ELF-1 (cell line): ENCODE measurements at places on chromosomes 3 and 15.
A peak's percentile ranks its signal among the peaks of the same experiment; 100 is the strongest.

DNA sequence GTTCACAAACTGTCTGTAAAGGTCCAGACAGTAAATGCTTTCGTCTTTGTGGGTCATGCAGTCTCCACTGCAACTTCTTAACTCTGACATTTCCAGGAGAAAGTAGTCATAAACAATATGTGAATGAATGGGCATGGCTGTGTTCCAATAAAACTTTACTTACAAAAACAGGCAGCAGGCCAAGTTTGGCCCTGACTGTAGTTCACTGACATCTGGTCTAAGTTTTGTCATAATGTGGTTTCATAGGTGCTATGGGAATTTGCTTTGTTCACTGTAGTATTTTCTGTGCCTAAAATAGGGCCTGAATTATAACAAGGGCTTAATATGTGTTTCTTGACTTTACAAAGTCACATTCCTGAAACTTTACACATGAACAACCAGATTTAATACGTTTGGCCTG lies 186.0 kb upstream of the KBTBD8 start:
- no peak for DNase-seq

- DNase-seq, result no peak
These were observed 133.3 kb upstream of the SLC24A5 start for GRCh38 chr15:47987461-47987860.

GRCh38 chr3:58613236-58614132 lies 36.3 kb upstream of the FAM107A start:
- DNase-seq, result no peak

DNA sequence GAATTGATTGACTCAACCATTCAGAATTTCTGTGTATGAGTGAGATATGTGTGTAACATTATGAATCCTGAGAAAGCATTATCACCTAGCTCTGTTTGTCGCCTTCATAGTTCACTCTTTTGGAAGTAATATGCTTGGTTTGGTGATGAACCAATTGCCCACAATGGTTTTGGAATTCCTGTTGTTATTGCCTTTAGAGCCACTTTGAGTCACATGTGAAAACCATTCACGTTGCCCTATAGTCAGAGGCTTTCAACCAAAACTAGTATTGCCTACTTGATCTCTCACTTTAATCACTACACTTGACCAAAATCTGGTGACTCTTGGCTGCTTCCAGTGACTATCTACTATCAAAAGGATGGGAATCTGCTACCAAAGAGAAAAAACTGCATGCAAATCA lies 78.2 kb upstream of the FLNB start:
- no peak for DNase-seq

- no peak for DNase-seq
These were observed 46.6 kb downstream of the XXYLT1 start for GRCh38 chr3:195224156-195224979.

- peak; percentile 46 for DNase-seq
These were observed 10.3 kb upstream of the KIF7 start for GRCh38 chr15:89665449-89666181.

GRCh38 chr3:17116007-17116600 lies 231.3 kb downstream of the PLCL2 start:
- peak; percentile 24 for DNase-seq

DNA sequence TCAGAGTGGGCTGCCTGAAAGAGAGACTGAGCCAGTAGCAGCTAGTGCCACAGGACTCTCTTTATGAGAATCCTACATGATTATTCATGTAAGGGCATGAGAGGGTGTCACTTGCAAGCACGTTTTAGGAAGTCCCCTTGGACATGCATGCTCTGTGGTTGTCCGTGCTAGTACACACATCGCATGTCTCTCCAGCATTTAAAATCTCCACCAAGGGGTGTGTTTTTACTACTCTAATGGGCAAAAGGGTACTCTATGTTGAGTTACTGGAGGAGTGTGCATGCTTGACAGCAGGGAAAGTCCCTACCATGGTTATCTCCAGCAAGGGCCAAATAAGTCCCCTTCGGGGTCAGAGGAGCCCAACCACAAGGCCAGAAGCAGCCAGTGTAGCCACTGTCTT lies 70.7 kb downstream of the DCLK3 start:
- DNase-seq, result no peak

GRCh38 chr3:40083066-40083465 lies 226.4 kb upstream of the EIF1B start:
- DNase-seq, result no peak

GRCh38 chr3:186432944-186433732 lies 71.1 kb upstream of the DGKG start:
- DNase-seq, result no peak

DNA sequence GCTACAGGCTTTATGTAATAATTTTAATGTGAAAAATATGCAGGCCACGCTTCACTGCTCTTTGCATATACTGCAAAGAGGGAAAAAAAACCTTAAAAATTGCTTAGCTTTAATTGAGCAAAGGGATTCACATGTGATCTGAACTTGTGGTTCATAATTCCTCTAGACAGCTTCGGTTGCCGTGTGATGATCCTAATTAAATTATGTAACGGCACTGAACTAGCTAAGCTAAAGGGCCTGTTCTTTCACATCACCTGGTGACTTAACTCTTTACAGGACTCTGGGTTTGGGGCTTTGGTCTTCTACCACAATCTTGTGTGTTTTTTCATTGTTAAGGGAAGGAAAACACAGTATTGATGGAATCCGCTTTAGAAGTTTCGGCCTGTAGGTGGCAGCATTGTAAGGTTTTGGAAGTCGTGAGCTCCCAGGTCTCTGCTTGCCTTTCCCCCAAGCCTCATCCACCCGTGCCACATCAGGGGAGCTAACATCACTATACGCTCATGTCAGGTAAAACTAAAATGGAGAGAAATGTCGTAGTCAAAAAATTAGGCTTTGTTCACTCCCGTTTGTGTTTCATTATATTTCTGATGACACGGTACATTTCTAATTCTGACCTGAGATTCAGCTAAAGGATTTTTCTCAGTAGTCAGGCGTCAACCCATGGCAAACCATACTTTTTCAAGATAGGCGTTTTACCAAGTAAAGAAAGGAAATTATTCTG lies 205.6 kb upstream of the DPH6 start:
- DNase-seq, result peak; percentile 75

GRCh38 chr15:49045751-49046219 lies 461 bp downstream of the SECISBP2L start:
- no peak for DNase-seq

GRCh38 chr3:51004235-51004634 lies 329.5 kb downstream of the DOCK3 start:
- DNase-seq, result no peak

- DNase-seq, result no peak
These were observed 55.3 kb downstream of the LINGO1 start for GRCh38 chr15:77577366-77577950.

DNA sequence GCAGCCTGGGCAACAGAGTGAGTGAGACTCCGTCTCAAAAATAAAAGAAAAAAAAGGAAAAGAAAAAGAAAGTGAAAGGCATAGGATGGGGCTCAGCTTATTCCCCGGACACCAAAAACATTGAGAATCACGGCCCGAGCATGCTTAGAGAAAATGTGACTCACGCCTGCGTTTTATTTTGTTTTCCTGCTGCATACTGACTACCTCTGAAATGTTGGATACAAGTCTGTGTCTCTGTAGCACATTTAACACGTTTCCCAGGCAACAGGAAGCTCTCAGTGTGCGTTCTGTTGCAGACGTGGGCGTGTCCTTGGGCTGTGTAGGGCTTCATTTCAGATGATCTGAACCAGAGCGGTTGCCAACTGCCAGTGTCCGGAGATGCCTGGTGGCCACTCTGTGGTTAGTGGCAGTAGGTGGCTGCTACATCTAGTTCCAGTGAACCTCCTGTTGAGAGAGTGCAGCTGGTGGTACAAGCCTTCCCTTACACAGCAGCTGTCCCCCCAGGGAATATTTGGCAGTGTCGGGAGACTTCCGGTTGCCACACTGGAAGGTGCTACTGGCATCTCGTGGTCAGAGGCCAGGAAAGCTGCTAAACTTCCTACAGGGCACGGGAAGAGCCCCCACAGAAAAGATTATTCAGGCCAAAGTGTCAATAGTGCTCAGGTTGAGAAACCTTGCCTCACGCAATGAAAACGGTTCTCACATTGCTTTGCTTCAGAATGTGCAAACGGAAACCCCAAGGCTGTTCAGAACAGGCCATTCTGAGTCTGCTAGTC lies 3.0 kb downstream of the SLC51A start:
- peak; percentile 68 for DNase-seq

- DNase-seq, result peak; percentile 58
These were observed 50.3 kb upstream of the CHRNB4 start for GRCh38 chr15:78691167-78691850.

DNA sequence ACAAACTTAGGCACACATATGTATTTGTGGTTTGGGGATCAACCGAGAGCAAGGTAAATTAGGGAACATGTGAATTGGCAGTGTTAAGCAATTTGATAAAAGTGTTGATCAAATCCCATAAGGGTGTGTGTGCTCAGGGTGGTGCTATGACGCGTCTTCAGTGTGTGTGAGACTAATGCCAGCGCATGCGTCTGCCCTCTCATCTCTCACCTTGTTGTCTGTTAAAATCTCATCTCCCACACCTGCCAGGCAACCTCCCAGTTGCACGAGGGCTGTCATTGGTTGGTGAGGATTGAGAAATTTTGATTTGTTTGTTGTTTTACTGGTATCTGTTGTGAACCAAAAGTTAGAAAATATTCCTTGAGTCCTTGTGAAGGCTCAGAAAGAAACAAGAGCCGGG lies 137.2 kb upstream of the ICE2 start:
- DNase-seq, result no peak

DNA sequence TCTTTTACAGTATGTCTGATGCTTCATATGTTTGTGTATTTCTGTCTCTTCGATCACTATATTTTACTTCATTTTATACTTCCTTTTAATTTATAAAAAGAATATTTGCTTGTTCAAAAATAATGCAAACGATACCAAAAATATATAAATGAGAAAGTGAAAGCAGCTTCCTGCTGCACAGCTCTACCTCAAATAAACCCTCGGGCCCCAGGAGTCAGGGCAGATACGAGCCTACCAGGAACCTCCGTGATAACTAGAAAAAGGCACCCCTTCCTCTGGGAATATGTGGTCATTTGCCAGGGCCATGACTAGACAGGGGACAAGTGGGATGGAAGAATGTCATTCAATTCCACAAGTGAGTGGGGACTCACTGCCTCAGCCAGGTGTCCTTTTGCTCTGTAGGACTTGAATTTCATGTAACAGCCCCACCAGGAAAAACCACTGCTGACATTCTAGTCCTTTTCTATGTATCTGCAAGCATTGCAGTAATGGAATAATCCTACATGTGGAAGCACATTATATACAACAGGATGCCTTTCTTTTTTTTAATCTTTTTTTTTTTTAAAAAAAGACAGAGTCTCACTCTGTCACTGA lies 133.3 kb downstream of the SUCLG2 start:
- no peak for DNase-seq
